Left ventricle myocardium superior (tissue), 1 donor: ENCODE measurements at places on chromosomes 7 and 10.

DNA sequence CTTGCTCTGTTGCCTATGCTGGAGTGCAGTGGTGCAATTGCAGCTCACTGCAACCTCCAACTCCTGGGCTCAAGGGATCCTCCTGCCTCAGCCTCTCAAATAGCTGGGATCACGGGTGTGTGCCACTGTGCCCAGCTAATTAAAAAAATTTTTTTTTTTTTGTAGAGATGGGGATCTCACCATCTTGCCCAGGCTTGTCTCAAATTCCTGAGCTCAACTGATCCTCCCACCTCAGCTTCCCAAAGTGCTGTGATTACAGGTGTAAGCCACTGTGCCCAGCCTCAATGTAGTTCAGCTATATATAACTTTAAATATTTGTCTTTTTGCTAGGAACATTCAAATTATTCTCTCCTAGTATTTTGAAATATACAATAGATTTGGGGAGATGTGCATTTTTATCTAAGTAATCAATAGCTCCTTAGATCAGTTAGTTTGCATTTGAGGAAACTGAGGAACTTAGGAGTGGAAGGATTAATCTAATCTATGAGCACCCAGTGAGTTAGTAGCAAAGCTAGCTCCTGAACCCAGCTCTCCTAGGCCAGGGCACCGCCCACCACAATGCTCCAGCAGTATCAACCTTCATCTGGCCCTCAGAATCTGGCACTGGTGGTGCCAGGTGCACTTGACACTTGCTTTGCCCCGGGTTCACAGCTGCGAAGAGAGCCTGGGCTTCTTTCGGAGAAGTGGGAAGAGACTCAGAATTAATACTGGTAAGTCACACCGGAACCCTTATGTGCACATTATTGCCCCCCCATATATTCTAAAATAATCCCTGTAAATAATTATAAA is 5.9 kb upstream of the LRMDA start:
- DNase-seq: no peak

DNA sequence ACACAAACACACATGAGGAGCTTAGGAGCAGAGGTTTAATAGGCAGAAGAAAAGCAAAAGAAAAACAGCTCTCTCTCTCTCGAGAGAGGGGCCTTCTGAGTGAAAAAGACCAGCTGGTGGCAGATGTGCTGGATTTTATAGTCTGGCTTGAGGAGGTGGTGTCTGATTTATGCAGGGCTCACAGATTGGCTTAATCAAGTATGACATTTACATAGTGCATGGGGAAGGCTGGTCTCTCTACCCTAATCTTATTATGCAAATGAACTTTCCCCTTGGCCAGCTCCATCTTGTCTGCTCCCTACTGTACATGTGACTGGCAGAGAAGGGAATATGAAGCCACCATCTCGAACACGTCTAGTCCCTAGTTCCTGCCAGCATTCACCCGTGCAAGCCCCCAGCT is 219.5 kb upstream of the ZNF804B start:
- DNase-seq: no peak

DNA sequence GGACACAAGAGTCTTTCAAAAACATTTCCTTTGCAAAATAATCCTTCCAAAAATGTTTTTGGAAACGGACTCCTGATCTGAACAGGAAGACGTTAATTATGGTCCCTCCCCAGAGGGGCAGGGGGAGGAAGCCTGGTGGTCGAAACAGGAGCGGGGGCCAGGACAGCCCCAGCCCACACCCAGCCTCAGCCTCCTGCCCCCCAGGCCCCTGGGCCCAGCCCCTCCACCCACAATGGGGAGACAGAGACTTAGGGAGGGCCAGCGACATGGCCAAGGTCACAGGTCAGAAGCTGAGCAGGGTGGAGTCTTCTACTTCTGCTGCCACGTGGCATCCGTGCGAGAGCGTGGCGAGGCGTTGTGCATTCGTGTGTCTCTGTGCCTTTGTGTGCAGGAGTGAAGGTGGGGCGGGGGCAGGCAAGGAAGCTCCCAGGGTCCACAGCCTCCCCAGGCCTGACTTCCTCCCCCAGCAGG is 14.0 kb upstream of the GRIFIN start:
- no peak for DNase-seq

DNA sequence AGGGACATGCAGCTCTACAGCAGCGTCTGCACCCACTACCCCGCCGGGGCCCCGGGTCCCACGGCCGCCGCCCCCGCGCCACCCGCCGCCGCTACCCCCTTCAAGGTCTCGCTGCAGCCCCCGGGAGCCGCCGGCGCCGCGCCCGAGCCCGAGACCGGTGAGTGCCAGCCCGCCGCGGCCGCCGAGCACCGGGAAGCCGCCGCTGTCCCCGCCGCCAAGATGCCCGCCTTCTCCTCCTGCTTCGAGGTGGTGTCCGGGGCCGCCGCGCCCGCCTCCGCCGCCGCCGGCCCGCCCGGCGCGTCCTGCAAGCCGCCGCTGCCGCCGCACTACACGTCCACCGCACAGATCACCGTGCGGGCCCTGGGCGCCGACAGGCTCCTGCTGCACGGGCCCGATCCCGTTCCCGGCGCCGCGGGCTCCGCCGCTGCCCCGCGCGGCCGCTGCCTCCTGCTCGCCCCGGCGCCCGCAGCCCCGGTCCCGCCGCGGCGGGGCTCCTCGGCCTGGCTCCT is 631 bp downstream of the OTUD1 start:
- no peak for DNase-seq

DNA sequence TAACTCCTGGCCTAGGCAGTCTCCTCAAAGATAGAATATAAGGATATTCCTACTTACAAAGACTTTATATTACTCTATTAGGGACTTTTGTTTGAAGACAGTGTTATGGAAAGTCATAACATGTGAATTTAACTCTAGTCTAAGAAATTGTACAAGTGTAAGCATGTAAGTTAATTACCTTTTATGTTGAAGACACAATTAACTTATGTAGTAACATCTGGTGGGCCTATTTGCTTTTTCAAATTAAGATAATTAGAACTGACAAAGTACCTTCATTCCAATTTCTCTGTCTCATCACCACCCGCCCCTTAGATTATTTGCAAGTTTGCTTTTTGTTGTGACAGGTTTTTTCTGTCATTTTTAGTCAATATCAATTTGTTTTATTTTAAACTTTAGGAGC is 126.0 kb upstream of the THSD7A start:
- DNase-seq: no peak

DNA sequence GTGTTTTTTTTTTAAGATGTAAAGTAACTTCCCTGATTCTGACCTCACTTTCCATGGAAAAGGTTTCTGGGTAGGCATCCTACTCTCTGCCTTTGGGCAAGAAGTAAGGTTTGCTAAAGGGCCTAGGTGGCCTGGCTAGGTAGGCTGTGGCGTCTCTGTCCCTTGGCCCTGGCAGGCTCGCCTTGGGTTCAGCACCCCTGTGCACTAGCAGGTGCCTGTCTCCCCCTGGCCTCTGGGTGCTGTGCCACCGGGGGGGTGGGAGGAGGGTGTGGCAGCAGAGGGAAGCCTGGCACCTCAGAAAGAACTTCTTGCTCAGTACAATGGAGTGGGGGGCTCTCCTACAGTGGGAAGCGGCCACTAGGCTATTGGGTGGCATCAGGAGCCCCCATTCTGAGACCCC is 14.0 kb downstream of the TECPR1 start:
- no peak for DNase-seq

DNA sequence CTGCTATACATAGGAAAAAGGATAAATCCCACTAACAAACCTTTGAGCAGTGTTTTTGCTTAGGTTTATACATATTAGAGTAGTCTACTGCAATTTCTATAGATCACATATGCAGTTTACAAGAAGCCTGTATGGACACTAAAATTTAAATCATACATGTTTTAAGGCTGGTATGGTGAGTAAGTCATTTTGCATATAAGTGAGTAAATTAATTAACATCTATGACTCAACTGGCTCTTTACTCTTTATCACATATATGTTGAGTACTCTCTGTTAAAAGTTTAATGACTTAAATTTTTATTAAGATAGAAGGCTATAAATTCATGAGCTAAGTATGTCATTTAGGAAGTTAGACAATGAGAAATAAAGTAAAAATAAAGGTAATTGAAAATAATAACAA is 69.4 kb downstream of the LRRN3 start:
- DNase-seq: no peak

- DNase-seq: no peak
These were observed 353.2 kb downstream of the ADRA2A start for GRCh38 chr10:111430070-111430469.

DNA sequence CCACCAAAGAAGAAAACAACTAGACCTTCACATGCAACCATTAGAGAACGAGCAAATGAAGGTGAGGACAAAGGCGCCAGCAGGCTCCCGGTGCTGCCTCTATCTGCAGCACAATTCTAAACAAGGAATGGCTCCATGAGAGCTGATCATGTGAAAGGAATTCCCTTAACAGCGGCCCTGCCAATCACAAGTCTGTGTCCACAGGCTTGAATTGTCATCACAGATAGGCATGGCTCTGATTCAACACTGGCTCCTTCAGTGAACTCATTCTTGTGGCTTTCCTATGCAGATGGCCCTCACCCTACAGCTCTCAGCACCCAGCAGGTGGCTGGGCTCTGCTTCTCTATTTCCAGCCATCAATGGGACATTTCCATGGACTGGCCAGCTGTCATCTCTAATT is 36.2 kb downstream of the LAMB1 start:
- DNase-seq: peak; percentile 64

DNA sequence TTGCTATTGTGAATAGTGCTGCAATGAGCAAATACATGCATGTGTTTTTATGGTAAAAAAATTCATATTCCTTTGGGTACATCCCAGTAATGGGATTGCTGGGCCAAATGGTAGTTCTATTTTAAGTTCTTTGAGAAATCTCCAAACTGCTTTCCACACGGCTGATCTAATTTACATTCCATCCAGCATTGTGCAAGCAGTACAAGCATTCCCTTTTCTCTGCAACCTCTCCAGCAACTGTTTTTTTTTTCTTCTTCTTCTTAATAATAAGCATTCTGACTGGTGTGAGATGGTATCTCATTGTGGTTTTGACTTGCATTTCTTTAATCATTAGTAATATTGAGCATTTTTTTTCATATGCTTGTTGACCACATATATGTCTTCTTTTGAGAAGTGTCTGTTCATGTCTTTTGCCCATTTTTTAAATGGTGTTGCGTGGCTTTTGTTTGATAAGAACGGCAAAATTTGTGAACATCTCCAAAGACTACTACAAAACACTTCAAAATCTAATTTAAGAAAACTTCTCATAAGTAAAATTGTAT is 136.1 kb upstream of the MYO3A start:
- no peak for DNase-seq

GRCh38 chr7:24427048-24427447 is 143.1 kb downstream of the NPY start:
- DNase-seq: no peak

GRCh38 chr10:118332948-118333710 is 9.0 kb downstream of the FAM204A start:
- no peak for DNase-seq

DNA sequence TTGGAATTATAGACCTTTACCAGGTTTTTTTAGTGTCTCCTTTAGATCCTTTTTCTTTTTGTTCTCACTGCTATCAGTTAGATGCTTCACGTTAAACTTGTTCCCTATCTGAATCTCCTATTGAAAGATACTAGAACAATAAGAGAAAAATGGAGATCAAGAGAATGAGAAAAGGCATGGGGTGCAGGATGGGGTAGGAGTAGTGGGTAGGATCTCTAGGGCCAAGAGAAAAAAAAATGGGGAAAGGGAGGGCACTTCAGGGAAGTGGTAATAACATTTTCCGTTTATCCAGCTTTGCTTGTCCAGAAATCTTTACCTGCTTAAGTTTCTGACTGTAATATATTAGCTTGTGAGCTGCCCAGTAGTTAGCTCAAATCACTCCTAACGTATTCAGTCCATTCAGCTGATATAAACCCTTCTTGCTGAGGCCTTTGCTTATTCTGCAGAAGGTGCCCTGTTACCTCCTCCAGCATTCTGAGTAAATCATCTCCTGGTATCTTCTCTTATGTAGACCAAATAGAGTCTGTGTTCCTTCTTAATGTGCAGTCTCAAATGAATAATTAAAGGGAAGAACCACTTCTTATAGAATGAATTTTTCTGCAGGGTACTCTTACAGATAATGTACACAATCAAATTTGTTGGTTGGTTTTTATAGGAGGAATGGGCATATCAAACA is 69.7 kb downstream of the ZNRF2 start:
- DNase-seq: no peak

DNA sequence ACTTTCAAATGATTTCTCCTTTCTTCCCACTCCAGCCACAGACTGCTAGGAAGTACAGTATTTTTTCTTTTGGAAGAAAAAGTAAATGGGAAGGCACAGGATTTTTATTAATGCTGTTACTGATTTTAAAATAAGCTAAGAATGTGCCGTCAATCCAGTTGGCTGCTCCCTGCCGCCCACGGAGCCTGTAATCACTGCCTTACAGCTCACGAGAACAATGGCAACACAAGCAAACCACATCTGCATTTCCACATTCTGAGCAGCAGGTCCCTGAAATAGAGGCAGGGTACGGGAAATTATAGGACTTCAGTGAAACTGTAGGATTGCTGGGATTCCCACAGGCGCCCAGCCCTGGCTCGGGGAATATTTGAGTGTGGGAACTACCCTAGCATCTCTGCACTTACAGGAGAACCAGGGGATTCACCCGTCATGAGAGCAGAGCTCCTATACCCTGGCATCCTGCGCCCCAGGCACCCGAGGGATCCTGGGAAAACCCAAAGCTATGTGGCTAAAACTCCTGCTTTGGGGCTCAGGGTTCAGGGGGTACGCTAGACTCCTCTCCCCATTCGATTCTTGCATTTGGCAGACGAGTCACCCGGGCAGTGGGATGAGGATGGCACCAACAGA is 72.9 kb upstream of the TNS3 start:
- no peak for DNase-seq

- DNase-seq: no peak
These were observed 245.2 kb upstream of the PLXDC2 start for GRCh38 chr10:19570991-19571390.

DNA sequence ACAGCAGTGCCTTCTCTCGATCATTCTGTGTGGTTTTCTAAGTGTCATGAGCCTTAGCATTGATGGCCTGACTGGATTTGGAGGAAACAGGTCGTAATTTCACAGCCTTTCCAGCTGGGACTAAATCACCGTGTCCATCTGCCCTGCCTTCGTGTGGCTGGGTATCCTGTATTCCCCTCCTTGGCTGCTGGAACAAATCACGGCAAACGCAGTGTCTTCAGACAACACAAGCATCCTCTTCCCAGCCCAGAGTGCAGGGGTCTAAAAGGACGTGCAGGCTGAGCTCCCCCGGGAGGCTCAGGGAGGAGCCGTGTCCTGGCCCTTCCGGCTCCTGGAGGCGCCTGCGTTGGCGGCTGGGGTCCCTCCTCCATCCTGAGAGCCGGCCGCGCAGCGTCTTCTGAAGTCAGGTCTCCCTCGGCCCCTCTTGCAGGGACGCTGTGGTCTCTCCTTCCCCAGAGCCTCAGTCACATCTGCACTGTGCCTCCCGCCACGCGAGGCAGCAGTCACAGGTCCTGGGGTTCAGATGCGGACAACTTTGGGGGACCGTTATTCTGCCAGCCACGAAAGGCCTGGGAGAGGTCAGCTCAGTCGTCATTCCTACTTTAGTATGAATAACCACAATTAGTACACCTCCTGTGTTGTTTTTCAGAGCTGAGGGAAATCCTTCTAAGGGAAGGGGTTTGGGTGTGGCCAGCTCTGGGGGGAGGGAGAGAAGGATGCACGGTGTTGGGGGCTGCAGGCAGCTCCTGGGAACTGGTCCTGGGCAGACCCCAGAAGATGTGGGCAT is 41.1 kb downstream of the FAM20C start:
- DNase-seq: peak; percentile 79

GRCh38 chr10:36779238-36779846 is 346.1 kb upstream of the ANKRD30A start:
- no peak for DNase-seq

GRCh38 chr10:48390933-48391845 is 84.7 kb downstream of the MAPK8 start:
- DNase-seq: no peak
